Endodermal cell (in vitro differentiated cells): ENCODE measurements at places on chromosomes 7 and 10. TPM values are rescaled to one million over a fixed set of nuclear protein-coding genes. Genes with fewer than 3 reads are reported as not detected.

DNA sequence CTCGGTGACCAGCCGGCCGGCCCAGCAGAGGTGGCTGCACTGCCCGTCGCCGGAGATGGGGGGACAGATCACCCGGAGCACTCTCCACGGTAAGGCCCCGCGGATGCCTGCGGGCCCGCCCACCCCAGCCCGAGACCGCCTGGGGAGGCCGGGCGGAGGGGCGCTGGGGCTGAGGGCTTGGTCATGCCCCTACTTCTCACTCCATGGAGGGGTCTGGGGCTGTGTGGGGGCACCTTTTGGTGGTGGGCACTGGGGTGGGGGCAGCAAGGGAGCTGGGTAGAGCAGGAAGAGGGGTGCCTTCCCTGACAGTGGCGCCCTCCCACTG is 61.8 kb downstream of the NEURL1 start:
- no peak overlapping the region for H3K27ac ChIP-seq
- H3K4me3 ChIP-seq = peak overlapping the region; percentile 23
- no peaks in the 10 kb centered on the region for H3K4me1 ChIP-seq
- peaks cover 35% of the 10 kb centered on the region for H3K27me3 ChIP-seq

The TRIM56 gene
- 16.5 and 19.2 TPM in 2 replicates for total RNA-seq

DNA sequence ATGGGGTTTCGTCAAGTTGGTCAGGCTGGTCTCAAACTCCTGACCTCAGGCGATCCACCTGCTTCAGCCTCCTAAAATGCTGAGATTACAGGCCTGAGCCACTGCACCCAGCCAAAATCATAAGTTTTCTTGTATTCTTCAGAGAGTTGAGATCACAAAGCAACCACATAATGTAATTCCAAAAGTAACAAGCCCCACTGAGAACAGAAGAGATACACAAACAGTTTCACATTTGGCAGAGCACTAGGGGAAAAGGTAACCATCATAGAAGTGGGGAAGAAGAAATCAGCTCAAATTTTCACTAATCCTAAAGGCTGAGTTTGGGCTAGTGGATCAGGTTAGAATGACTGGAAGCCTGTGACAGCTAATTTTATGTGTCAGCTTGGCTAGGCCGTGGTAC is 5.4 kb upstream of the CEP41 start:
- H3K4me3 ChIP-seq = no peak overlapping the region
- H3K36me3 ChIP-seq = no peaks in the 10 kb centered on the region
- no peaks in the 10 kb centered on the region for H3K4me1 ChIP-seq

GRCh38 chr10:89051593-89051992 is 61.0 kb downstream of the FAS start:
- DNase-seq = no peak
- no peak overlapping the region for H3K4me3 ChIP-seq
- H3K27me3 ChIP-seq = no peaks in the 10 kb centered on the region
- H3K4me1 ChIP-seq = peaks cover 3% of the 10 kb centered on the region
- no peak overlapping the region for H3K27ac ChIP-seq
- H3K36me3 ChIP-seq = no peaks in the 10 kb centered on the region

DNA sequence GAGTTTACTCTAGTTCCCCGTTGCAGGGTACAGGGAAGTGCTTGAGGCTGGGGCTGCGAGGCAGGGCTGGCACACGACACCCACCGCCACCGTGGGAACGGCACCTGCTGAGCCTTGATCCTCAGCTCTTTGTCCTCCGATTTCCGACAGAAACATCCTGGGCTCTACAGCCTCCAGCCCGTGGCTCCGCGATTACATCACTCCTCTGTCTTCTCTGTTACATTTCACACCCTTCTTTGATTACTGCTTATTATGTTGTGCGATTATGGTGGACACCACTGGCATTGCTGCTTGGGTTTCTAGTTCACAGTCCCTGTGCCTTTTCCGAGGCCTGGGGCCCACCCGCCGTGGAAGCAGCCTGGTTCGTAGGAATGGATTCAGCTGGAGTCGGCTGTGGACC is 26.9 kb downstream of the FKBP6 start:
- no peak overlapping the region for H3K4me3 ChIP-seq
- peak overlapping the region; percentile 36 for H3K27ac ChIP-seq
- peak; percentile 54 for DNase-seq
- no peaks in the 10 kb centered on the region for H3K36me3 ChIP-seq
- peaks cover 6% of the 10 kb centered on the region for H3K4me1 ChIP-seq

GRCh38 chr10:78175444-78176015 is 141.9 kb downstream of the RPS24 start:
- no peak for DNase-seq
- H3K27me3 ChIP-seq = no peaks in the 10 kb centered on the region
- H3K27ac ChIP-seq = no peak overlapping the region
- no peak overlapping the region for H3K4me3 ChIP-seq
- H3K4me1 ChIP-seq = peaks cover 11% of the 10 kb centered on the region
- H3K36me3 ChIP-seq = no peaks in the 10 kb centered on the region

GRCh38 chr7:15687546-15688278 is 1.2 kb upstream of the MEOX2 start:
- peaks cover 72% of the 10 kb centered on the region for H3K27me3 ChIP-seq
- no peaks in the 10 kb centered on the region for H3K4me1 ChIP-seq
- H3K4me3 ChIP-seq = peak overlapping the region; percentile 73
- H3K27ac ChIP-seq = no peak overlapping the region
- H3K36me3 ChIP-seq = no peaks in the 10 kb centered on the region

DNA sequence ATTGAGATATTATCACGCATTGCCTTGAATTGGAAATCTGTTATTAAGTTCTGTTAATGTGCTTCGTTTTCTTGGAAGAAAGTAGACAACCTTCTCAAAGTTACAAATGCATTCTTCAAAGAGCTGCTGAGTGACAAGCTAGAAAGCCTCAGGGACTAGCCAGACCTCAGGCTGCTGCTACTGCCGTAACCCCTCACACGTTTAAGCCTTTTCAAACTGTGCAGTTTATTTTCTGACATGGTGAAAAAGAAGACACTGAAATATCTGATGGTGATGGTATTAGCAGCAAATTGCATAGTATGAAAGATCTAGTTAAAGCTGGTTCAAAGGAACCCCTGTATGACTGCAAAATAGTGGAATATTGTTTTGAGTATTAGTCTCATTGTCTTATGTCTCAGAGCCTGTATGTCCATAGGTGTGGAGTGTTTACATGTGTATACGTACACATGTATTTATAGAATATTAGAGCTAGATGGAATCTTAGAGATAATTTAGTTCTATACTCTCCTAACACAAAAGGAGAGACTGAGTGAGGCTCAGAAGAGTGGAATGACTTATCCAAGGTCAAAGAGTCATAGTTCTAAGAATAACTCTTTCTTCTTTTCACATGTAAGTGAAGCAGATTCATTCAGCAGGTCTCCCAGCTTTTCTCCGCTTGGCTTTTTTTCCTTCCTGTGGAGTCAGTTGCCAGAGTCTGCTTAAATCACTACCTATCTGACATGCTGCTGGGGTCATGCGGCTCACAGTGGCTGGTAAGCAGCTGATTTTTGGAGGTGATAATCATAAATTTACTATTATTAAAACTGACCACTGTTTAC is 431.9 kb downstream of the PLXDC2 start:
- H3K4me1 ChIP-seq = no peaks in the 10 kb centered on the region
- H3K27me3 ChIP-seq = no peaks in the 10 kb centered on the region
- no peaks in the 10 kb centered on the region for H3K36me3 ChIP-seq

- H3K4me3 ChIP-seq = no peak overlapping the region
- H3K27me3 ChIP-seq = no peaks in the 10 kb centered on the region
- H3K27ac ChIP-seq = no peak overlapping the region
- peak; percentile 89 for DNase-seq
- no peaks in the 10 kb centered on the region for H3K36me3 ChIP-seq
- H3K4me1 ChIP-seq = no peaks in the 10 kb centered on the region
Observed at GRCh38 chr7:156585025-156585648, 55.4 kb upstream of the RNF32 start.

DNA sequence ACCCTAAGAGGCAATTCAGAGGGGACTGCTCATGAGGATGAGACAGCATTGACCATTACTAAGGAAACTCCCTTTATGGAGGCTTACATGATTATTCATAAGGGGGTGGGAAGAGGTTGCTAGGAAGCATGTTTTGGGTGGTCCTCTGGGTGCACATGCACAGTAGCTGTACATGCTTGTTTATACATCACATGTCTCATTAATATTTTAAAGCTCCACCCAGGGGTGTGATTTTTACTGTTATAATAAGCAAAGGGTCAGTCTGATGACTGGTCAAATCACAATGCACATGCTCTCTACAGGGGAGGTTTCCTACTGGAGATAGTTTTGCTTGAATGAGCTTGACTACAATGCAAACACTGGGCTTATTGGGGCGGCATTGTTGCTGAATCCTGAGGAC is 23.8 kb upstream of the PPP1R9A start:
- H3K36me3 ChIP-seq = no peaks in the 10 kb centered on the region
- no peak overlapping the region for H3K27ac ChIP-seq
- H3K4me3 ChIP-seq = no peak overlapping the region
- no peaks in the 10 kb centered on the region for H3K27me3 ChIP-seq

DNA sequence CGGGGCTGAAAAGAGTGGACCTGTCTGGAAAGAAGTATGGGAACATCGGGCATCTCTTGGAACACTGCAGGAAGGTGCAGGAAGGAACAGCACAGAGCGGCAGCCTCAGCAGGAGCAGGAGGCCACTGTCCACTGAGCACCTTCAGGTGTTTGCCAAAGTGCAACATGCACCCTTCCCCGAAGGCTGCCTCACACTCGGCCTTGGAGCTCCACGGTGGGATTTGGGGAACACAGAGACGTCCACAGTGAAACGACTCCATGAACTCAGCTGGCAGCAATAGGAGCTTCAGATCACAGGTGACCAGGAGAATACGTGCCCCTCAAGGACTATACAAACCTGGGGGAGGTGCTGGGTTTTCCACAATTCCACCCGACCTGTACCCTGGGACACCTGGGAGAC is 140.3 kb upstream of the RET start:
- H3K27me3 ChIP-seq = peaks cover 29% of the 10 kb centered on the region
- no peak for DNase-seq
- H3K4me1 ChIP-seq = no peaks in the 10 kb centered on the region
- H3K27ac ChIP-seq = no peak overlapping the region
- H3K4me3 ChIP-seq = no peak overlapping the region
